Cerebellar nuclear complex (tissue), 1 donor: ENCODE measurements at places on chromosomes 1 and 21.

DNA sequence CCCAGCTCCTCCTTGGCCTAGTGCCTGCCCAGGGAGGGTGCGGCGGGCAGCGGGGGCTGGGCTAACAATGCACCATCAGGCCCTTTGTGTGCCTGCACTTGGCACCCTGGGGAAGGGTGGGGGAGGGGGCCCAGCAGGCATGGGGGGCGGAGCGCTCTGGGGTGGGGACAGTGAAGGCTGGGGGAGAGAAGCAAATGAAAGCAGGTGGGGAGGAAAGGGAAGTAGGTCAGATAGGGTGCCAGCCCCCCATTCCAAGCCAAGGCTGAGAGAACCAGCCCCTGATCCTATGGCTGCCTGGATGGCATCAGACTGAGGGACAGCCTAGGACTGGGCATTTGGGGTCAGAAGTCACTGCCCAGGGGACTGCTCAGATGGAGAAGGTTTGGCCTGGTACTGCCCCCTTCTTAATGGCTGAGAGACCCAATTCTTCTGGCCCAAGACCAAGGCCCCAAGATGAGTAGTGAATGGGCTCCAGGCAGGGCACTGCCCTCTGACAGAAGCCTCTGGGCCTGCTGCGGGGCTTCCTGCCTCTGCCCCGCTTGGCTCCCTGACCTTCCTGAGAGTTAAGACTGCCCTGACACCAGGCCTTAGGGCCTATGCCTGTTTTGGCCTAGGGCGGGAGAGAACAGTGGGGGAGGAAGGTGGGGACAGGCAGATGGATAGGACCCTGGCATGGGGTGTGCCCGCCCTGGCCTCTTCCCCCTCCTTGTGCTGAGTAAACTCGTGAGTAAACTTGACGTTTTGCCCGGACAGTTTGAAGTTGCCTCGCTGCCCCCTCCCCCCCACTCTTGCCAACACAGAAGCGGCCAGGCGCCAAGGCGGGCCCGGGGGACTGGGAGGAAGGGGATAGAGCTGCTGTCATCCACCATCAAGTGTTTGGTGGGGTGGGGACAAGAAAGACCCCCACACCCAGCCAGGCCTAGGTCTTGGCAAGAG, 2.7 kb downstream of the ZBTB7B start:
- DNase-seq = no peak

DNA sequence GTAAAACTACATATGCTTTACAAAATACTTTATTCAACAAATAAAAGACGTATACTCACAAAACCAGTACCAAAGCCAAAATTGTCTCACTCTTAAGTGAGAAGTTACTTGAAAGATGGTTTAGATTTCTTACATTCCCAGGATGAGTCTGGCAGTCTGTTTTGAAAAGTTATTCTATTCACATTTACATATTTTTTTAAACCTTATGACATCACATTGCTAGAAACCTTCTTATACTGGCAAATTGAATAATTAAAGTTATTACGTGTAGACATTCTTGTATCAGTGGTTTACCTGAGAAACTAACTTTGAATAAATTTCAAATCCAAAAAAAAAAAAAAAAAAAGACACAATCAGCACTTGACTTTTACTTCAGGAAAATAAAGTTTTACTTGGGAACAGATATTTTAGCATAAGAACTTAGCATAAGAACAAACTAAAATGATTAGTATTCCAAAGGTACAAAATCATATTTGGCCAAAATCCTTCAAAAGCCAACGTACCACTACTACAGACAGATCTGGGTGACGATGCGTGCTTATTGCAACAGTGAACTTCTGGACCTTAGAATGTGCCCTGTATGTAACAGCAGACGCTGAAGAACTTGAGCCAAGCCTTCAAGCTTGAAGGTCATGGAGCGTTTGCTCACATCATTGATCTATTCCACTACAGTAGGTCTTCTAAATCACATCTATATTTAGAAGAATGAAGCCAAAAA, 2.5 kb downstream of the CDC42BPA start:
- DNase-seq = no peak

DNA sequence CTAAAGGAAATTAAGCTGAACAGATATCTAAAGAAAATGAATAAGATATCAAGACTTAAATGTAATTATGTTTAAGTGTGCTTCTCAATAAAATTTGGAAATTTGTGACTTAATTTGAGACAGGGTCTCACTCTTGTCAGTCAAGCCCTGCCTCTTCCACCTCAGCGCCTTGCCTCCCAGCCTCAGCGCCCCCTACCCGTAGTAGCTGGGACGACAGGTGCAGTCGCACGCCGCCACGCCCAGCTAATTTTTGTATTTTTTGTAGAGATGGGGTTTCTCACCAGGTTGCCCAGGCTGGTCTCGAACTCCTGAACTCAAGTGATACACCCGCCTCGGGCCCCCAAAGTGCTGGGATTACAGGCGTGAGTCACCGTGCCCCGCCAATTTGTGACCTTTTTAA, 117.0 kb downstream of the CLEC20A start:
- DNase-seq = no peak

DNA sequence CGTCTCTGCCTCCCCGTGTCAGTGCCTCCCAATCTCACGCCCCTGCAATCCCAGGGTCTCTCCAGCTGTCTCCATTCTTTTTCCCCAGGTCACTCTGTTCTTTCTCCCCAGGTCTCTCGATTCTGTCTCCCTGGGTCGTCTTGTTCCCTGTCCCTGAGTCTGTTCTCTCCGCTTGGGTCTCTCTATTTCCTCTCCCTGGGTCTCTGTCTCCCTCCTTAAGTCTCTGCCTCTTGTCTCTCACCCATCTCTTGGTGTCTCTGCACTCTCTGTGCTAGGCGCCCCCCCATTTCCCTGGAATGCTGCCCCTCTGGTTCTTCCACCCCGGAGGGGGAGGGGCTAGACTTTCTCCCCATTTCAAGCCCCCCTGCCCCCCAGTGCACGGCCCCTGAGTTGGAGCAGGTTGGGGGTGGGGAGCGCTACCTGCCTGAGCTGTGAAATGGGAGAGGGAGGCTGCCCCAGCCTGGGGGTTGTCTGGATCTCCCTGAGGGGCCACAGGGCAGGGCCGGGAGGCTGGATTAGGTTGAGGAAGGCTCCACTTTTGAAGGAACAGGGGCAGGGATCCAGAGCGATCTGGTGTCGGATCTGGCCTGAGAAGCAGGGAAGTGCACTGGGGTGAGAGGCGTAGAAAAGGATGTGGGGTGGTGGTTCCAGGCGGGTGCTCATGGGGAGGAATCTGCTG, 1.4 kb downstream of the PTPRF start:
- no peak for DNase-seq

- DNase-seq = no peak
Measured at GRCh38 chr1:181558416-181558815, 75.1 kb downstream of the CACNA1E start.

DNA sequence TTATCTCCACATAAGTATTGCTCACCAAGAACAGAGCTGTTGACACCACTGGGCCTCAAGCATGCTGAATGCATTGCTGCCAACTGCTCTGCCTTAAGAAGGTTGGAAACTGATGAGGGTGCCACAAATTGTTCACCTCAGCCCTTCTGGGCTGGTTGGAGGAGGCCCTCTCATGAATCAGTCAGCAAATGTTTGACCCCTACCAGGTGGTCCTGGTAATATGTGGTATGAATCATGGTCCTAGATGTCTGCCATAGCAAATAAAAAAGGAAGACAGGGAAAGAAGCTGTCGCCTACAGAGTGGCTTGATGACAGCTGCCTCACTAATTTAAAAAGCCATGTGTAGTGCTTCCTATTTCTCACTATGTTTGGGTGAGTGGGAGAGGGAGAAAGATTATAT, 12.2 kb downstream of the SPATA46 start:
- DNase-seq = no peak

DNA sequence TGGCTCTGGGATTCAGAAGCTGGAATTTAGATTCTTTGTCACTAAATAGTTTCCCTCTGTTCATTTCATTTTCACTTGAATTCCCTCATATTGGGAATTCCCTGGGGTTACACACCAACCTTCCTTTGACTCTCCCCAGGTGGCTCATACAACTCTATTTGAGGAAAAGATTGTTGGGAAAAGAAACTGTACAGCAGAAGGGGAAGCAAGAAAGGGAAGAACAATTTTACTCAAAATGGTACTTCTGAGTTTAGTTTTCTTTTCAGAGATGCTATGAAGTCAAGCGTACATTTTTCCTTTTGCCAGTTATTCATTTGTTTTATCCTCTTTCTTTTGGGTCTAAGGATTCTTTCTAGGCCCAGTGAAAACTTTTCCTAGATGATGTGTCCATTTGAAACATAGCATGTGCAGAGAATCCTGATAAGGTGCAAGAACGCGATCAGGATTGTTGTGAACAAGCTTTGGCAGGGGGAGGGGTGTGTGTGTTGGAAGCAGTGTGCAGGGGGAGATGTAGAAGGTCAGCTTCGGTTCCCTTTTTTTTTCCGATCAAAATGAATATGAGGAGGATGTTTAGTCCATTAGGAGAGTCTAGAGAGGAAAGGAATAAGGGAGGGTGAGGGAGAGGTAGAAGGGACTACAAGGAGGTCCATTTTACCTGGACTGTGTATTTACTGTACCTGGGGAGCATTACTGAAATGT, 26.8 kb upstream of the CD1D start:
- DNase-seq = no peak

DNA sequence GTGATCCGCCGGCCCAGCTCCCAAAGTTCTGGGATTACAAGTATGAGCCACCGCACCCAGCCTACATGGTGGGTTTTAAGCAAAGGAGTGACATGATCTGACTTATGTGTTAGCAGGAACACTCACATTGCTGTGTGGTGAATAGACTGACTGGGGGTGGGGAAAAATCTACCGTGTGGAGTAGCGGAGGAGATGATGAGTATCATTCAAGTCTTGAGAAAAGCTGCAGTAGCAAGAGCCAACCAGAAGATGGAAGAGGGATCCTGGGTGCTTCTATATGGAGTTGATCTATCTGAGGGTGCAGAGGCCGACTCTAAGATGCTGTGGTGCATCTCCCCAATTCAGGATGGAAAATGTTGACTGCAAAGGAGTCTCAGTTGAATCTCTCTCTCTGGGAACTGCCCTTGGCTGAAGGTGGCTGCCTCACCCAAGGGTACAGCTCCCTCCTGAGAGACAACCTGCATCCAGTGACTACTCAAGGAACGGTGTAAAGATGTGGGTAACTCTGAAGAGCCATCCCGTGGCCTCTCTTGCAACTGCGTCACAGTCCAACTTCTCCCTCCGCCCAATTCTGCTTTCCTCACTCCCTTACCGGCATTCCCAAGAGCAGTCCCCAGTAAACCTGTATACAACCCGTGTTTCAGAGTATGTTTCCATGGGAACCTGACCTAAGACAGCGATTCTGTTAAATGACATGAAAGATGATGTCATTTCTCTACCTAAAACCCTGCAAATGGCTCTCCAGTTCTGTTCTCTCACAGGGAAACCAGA, 7.4 kb upstream of the B3GALNT2 start:
- DNase-seq = no peak

DNA sequence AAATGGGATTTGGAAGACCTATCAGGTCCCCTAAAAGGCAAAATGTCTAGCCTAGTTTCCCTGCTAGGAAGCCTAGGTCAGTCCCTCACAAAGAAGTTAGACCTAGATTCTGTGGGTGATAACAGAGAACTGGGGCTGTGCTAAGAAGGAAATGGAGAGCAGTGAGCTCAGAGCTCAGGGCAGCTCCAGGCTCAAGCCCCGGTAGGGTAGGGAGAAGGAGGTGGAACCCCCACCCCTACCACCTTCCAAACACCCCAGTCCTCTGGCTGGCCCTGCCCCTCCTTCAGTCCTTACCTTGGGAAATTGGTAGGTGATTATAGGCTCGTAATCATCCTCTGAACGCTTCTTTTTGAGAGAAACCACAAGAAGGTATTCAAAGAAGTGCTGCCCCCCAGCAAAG, 1.1 kb downstream of the DENND2D start:
- no peak for DNase-seq

GRCh38 chr1:63794354-63794753, 20.5 kb downstream of the ROR1 start:
- DNase-seq = no peak

GRCh38 chr1:87989346-87989745, 660.7 kb downstream of the LMO4 start:
- DNase-seq = no peak

DNA sequence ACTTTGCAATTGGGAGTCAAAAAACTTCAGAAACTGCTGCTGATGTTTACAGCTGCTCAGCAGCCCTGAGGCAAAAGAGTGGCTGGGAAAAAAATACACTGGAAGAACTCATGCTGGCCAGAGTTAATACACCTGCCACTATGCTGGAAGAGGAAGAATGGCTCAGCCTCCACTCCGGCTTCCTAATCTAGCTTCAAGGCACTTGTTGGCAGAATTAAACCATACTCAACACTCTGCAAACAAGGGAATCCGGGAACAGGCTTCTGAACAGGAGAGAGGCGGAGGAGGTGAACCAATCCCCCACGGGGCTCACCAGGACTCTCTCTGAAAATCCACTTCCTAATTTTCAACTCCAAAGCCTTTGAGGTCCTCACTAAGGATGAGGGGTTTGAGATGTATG, 120.1 kb downstream of the CCDC185 start:
- no peak for DNase-seq

- DNase-seq = no peak
Measured at GRCh38 chr1:109499661-109500536, 6.0 kb downstream of the CYB561D1 start.

DNA sequence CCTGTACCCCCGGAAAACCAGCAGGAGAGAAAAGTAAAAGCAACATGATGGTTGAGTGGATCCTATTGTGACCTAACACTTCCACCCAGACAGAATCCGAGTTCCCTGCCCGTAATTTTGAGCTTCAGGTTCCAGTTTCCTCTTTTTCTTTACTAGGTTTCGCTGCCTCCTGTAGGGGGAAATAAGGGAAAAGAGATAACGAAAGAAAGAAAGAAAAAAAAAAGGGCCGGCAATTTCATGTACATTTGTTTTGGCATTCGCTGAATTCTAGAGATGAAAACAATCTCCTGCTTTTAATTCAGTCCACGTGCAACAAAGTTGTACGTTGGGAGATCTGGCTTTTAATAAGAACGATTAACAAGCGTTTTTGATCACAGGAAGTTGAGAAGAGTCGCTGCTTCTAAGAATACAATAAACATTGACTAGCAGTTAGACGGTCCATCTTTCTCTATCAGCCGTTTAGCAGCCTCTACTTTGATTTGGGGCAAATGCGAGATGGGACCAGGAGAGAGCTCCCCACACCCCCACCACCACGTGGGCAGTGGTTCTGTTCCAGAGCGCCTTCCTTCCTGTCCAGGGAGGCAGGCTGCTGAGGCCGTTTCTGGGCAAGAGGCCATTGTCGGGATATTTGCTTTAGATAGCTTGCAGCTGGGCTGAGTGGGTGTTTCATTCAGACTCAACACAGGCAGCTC, 155.9 kb upstream of the RUNX1 start:
- no peak for DNase-seq

- no peak for DNase-seq
Measured at GRCh38 chr1:248758352-248758751, 2.8 kb upstream of the LYPD8 start.

- peak; percentile 72 for DNase-seq
Measured at GRCh38 chr1:25819491-25820246, at the start of gene MTFR1L. TSS of gene MTFR1L (plus strand) at chr1:25819954. CDS start at chr1:25823105, 3,151 bp downstream.

- no peak for DNase-seq
Measured at GRCh38 chr1:219049501-219049900, 124.2 kb upstream of the LYPLAL1 start.

GRCh38 chr1:24918370-24918769, 11.7 kb downstream of the RUNX3 start:
- no peak for DNase-seq

GRCh38 chr21:32782698-32783097, 11.1 kb upstream of the PAXBP1 start:
- DNase-seq = no peak

GRCh38 chr1:184866991-184867788, 107.1 kb downstream of the NIBAN1 start:
- DNase-seq = no peak

- no peak for DNase-seq
Measured at GRCh38 chr1:222886878-222887351, 72.1 kb downstream of the DISP1 start.

- DNase-seq = no peak
Measured at GRCh38 chr21:16034446-16035190, 304.8 kb downstream of the USP25 start.
